Activated CD4-positive, alpha-beta memory T cell treated with anti-CD3 and anti-CD28 coated beads for 36 hours (primary cell): ENCODE measurements at places on chromosomes 6 and 20. TPM values are rescaled to one million over a fixed set of nuclear protein-coding genes. Genes with fewer than 3 reads are reported as not detected.

The SIRPA gene
- not detected for total RNA-seq

The RAD21L1 gene
- total RNA-seq: not detected

The KHDRBS2 gene
- total RNA-seq: not detected

The DLK2 gene
- 1.6 TPM for total RNA-seq

The CRISP3 gene
- total RNA-seq: not detected

The MEI4 gene
- not detected for total RNA-seq

The LINC00237 gene
- total RNA-seq: not detected

The OVOL2 gene
- not detected for total RNA-seq

The PLA2G7 gene
- not detected for total RNA-seq

The TMC2 gene
- total RNA-seq: not detected

The SALL4 gene
- total RNA-seq: not detected

The VWA7 gene
- total RNA-seq: 2.1 TPM

The PI16 gene
- total RNA-seq: 1.1 TPM

The FLRT3 gene
- not detected for total RNA-seq
